ENCODE measurements at places on chromosomes 5 and 9.

DNA sequence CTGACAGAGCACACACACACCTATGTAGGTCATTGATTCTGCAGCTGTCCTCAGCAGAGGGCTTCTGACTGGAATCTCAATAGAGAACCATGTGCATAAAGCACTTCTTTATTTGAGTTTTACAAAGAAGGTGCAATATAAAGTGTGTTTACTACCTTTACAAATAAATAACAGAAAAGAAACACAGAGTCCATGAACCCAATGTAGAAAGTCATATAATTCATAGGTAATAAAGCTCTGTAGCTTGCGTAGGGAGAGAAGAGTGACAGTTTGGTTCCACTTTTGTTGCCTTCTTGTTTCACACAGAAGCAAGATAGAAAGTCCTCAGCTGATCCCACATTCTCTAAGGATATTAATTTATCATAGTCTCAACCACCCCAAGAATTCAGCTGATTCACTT is 149.5 kb downstream of the GABRG2 start:
- no peak for DNase-seq

DNA sequence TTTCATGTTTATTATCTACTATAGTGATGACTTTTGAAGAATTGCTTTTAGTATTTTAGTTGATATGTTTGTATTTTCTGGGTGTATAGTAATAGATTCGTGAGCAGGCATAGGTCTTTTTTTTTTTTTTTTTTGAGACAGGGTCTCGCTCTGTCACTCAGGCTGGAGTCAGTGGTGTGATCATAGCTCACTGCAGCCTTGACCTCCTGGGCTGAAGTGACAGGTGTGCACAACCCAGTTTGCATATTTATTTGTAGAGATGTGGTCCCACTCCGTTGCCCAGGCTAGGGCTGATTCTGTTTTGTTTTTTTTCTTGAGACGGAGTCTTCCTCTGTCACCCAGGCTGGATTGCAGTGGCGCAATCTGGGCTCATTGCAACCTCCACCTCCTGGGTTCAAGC is 11.9 kb downstream of the ERBIN start:
- no peak for DNase-seq

DNA sequence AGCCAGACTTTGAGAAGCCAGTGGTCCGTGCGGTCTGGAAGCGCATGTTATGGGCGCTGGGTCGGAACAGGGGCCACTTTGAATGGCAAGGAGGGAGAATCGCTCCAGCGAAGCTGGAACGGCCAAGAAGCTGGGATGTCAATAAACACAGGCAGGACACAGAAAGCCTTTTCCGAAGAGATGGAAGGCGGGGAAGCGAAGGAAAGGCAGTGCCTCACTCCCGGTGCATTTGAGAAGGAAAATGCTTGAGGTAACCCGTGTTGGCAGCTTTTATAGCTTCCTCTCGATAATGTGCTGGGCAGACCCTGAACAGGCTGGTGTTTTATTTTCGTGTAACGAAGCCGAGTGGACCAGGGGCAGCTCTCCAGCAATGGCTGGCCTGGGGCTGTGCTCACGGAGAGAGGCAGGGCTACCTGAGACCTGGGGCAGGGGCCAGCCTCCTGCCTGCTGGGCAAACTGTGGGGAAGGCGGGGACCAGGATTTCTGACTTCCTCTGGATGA is 84.2 kb upstream of the SPRY4 start:
- no peak for DNase-seq

- DNase-seq, result no peak
These were observed 64.2 kb downstream of the MAST4 start for GRCh38 chr5:66660396-66660795.

DNA sequence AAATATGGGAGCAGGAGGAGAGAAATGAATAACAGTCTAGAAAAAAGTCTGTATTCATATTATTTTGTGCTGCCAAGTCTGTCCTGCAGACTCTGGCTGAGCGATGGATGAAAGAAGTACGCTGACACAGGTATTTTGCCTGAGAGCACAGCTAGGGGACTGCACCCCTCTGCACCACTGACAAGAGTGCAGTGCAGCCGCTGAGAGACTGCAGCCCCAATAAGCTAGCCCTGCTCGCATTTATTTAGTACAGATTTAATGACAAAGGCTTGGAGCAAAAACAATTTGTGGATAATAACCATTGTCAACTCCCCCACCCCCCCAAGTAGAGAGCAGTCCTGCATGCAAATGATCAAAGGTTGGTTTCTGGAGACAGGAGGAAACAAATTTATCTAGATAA is 13.3 kb upstream of the MRPS30 start:
- no peak for DNase-seq

DNA sequence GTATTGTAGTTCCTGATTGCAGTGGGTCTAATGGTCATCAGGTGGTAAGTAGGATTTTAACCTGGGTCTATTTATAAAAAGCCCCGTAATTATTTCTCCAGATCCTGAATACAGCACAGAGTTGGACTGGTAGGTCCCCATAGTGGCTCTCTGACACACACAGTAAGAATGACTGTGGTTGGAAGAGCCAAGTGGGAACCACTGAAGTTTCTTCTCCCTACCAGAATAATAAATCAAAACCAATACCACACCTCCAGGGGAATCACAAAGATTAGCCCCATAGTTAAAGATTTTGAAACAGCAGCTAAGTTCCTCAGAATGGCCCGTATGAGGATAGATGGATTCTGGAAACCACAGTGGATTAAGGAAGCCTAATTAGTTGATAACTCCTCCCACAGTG is 68.4 kb upstream of the ZFR start:
- DNase-seq, result no peak
